ENCODE measurements at places on chromosomes 6 and 20.
A peak's percentile ranks its signal among the peaks of the same experiment; 100 is the strongest.

DNA sequence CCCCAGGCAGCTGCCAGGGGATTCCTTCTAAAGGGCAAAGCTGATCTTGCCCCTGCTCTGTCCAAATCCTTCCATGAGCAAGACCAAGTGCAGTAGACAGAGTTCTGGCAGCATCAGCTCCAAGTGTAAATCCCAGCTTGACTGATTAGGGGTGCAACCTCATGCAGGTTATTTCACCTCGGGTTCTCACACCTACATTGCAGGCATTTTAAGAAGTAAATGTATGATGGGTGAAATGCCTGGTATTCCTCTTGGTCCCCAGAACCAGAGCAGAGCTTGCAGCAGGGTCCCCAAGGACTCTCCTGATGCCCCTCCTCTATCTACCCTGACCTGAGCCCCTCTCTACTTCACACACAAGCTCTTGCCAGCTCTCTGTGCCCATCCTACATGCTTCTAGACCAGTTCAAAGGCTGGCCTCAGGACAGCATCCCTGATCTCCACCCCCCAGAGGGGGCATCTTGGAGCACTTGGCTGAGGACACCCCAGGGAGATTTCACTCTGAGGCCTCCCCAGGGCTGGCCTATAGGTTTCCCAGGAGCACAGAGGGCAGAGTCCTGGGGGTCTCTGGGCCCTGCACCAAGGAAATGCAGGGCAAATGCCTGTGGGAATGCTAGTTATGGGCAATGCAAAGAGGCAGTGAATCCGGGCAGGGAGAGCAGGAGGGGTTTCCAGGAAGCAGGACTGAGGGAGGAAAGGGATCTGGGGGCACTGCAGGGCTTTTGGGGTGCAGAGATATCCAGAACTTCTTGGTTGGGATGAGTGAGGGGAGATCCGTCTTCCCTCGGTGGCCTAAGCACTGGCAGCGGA lies 1.0 kb downstream of the LZTS3 start:
- DNase-seq, result no peak

- no peak for DNase-seq
These were observed 812 bp upstream of the SMIM13 start for GRCh38 chr6:11092668-11093375.

GRCh38 chr6:56864171-56864616 lies 90.7 kb upstream of the BEND6 start:
- no peak for DNase-seq

DNA sequence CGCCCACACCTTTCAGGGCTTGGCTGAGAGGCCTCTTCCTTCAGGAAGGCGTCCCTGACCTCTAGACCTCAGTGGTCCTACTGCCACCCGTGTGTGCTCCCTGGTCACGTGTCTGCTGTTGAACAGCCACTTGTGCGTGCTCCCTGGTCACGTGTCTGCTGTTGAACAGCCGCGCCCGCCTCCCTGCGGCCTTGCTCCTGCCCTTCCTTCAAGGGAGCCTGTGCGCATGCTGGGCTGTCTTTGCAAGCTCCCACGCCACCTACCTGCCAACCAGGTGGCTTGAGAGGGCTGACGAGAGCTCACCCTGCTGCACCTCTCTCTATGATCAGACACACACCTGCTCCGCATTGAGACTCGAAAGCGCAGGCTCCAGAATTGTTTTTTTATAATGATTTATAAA lies 179.3 kb downstream of the BMP7 start:
- no peak for DNase-seq

GRCh38 chr20:22001886-22002285 lies 296.4 kb downstream of the PAX1 start:
- no peak for DNase-seq

- DNase-seq, result peak; percentile 88
These were observed 113.9 kb upstream of the NAA20 start for GRCh38 chr20:19903168-19903811.

DNA sequence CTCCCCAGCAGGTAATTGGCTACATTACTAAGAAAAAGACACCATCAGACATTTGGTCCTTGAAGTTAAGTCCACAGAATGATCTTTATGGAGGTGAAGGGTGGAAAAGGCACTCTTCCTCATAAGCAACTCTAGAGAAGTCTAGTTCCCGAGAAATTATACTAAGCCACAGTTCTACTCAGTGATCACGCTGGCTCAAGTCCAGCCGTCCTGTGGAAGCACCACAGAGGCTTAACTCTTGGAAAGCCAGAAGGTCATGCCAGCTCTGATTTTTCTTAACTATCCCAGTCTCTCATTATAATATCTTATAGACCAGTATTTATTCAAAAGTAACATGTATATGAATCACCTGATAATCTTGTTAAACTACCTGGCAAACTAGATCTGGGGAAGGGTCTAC lies 258.5 kb downstream of the EYA4 start:
- DNase-seq, result no peak

DNA sequence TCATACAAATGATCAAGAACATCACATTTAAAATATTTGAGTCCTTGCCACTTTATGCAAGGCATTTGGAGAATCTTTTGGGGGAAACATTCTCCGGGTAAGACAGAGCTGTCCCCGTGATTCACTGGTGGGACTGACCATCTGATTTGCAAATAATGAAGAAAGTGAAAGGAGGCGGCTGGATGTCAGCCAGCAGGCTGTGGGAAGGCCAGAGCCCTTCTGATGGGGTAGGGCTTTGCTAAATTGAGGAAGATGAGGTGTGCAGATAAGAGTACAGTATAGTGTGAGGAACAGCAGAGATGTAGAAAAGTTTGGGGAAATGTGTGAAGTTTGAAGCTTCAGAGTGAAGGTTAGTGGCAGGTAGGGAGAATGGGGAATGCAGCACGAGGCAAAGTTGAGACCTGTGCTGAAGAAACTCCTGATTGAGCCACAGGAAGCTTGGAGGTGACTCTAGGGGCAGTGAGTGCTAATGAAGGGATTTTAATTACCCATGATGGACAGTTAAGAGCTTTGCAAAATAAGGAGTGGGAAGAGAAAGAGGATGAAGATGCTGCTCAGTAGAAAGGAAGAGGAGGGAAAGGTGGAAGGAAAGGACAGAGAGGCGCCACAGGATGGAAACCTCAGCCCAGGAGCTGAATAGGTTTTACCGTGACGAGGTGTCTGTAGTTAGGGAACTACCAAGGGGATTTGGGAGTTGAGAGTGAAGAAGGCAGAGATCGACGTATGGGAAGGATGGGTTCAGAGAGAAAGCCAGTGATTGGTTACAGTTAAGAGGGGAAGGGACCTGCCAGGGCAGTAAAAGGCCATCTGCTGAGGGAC lies 68.7 kb downstream of the SNX9 start:
- peak; percentile 68 for DNase-seq

DNA sequence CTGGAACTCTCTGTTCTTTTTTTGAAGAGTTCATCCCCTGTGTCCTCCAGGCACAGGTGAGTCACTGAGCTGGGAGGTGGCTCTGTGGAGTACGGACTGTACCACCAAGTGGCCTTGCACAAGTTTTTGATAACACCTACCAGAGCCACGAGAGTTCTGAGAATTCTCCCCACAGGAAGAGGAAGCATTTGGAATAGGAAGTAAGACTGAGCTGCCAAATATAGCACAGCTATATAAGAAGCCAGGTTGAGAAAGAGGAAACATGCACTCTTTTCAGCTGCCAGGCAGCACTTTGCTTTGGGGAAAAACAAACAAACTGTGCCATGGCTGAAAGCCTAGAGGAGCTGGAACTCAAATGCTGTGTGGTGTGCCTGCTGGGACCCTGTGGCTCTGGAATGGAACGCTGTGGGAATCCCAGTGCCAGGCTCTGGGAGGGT lies 70.8 kb upstream of the RIPOR2 start:
- peak; percentile 95 for DNase-seq

DNA sequence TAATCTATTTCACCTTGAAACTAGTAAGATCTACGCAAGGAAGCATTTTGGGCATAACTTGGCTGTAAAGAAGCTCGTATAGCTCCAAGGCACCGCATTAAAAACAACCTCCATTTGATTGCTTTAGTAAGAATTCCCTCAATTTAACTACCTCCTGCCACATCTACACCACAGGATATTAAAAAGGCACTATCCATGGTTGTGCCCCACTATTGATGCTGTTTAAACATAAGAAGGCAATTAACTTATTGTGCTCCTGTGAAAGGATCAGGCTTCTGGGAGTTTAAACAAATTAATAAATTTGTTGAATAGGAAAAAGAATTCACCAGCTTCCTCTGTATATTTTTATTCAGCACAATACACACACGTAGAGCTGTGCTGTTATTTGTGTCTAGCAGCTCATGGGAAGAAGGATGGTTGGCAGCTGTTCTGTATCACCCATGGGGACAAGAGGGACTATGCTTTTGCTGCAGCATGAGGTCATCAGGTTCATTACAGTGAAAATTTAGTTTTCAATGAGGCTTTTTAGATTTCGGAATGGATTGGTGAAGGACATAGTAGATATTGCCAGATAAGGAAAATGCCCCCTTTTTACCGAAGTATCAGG lies 513.3 kb downstream of the HAO1 start:
- DNase-seq, result no peak

DNA sequence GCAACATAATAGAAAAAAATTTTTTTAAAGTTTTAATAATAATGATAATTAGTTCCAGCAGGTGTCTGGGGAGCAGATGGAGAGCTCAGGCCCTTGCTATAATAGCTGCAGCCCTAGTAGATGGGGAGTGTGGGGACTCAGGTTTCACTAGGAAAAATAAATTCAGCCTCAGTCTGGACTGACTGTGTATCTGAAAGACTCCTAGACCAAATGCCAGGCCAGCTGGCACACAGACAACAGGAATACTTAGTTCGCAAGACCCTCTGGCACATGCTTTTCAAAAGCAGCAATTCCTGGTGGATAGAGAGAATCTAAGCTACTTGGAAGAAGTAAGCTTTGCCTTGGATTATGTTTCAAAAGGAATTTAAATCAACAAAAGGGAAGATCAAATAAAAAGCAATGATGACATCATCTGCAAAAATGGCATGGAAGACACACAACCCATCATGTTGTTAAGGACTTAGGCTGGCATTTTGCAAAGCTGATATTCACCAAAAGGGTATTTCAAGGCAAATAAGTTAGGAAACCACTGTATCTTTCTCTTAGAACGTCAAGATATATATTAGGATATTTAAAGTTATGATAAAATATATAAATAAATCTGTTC lies 107.8 kb downstream of the RNGTT start:
- DNase-seq, result no peak

DNA sequence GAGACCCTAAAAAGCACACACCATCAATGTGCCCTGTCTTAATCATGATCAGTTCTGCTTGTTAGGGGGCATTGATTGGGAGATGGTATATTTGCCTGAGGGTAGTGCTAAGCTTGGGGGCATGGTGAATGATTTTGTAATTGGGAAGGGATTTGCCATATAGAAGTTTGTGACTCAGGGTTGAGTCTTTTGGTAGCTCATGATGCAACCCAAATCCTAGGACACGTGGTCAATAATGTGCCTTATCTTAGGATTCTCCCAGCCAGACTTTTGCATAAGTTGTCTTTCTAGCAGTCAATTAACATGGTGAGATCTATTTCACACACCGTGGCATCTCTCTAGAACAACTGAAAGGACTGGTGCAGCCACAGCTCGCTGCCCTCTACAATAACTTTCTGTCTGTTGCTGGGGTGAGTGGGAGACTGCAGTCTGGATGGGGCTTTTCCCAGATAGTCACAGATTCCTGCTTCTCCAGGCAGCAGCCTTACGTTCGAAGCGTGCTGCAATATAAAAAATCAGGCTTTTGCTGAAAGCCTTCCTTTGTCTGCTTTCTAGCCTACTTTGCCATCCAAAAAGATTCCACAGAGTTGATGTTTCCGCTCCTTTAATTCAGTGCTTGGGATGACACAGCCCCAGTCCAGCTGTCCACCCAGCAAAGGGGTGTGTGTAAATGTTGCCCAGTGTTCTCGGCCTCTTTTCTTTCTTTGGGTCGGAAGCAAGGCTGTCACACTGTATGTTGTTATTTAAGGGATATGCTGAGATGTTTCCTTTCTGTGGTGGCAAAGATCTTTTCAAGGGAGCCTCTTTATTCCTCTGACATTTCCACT lies 58.9 kb downstream of the ID4 start:
- DNase-seq, result no peak

GRCh38 chr6:116514111-116514510 lies 2.7 kb downstream of the CALHM5 start:
- DNase-seq, result no peak

DNA sequence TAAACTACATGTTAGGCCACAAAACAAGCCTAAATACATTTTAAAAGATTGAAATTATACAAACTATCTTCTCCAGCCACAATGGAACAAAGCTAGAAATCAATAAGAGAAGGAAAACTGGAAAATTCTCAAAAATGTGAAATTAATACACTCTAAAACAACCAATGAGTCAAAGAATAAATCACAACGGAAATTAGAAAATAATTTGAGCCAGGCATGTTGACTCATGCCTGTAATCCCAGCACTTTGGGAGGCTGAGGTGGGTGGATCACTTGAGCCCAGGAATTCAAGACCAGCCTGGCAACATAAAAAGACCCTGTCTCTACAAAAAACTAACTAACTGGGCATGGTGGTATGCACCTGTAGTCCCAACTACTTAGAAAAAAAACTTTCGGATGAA lies 6.3 kb upstream of the WFDC13 start:
- DNase-seq, result no peak

- no peak for DNase-seq
These were observed 154.2 kb upstream of the TSHZ2 start for GRCh38 chr20:52817981-52818380.

- no peak for DNase-seq
These were observed 739.3 kb downstream of the COL12A1 start for GRCh38 chr6:74466572-74466971.

- DNase-seq, result no peak
These were observed 69.6 kb downstream of the JAG1 start for GRCh38 chr20:10603971-10604864.

GRCh38 chr6:89443658-89444057 lies 10.7 kb downstream of the ANKRD6 start:
- no peak for DNase-seq

DNA sequence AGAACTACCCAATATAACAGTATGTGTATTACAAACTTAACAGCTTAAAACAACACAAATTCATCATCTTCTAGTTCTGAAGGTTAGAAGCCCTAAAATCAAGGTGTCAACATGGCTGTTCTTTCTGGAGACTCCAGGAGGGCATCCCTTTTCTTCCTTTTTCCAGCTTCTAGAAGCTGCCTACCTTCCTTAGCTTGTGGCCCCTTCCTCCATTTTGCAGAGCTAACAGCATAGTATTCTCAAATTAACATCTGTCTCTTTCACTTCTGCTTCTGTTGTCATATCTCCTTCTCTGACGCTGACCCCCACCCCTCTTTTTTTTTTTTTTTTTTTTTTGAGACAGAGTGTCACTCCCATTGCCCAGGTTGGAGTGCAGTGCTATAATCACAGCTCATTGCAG lies 52.8 kb upstream of the AKIRIN2 start:
- no peak for DNase-seq

- DNase-seq, result no peak
These were observed 42.8 kb upstream of the STMND1 start for GRCh38 chr6:17059022-17059421.
